Sciatic nerve (tissue), 2 donors: ENCODE measurements at places on chromosomes 3 and 15.

DNA sequence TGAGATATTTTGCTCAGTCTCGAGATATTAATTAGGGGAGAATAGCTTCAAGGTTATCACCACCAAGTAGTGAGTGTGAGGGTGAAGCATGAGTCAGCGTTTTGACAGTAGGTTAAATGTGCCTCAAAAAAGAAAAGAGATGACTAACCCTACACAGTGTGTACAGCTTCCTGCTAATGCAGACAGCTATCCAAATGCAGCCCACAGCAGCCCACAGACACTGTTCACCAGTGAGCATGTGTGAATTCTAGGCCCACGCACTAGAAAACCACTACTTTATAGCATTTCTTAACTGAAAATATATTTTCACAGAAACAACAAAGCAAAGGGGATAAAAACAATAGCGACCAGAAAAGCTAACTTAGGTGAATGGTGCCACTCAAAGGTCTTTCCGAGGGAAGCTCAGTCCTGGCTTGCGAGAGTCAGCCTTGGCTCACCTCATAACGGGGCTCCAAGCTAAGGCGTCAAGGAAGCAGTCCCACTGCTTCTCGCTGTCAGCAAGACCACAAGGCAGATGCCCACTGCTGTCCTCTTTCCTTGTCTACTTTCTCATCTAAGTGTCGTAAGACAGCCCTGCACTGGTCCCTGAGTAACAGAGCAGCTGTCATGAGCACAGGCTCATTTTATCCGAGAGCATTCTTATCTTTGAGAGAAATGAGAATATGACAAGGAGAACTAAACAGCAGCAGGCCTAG is 47.6 kb downstream of the TXNRD3 start:
- DNase-seq = no peak

- no peak for DNase-seq
Measured at GRCh38 chr3:66592927-66593625, 92.3 kb upstream of the LRIG1 start.

GRCh38 chr3:151391720-151392119 is 7.2 kb upstream of the P2RY12 start:
- no peak for DNase-seq

GRCh38 chr15:45631776-45632175 is 3.1 kb upstream of the SQOR start:
- no peak for DNase-seq

DNA sequence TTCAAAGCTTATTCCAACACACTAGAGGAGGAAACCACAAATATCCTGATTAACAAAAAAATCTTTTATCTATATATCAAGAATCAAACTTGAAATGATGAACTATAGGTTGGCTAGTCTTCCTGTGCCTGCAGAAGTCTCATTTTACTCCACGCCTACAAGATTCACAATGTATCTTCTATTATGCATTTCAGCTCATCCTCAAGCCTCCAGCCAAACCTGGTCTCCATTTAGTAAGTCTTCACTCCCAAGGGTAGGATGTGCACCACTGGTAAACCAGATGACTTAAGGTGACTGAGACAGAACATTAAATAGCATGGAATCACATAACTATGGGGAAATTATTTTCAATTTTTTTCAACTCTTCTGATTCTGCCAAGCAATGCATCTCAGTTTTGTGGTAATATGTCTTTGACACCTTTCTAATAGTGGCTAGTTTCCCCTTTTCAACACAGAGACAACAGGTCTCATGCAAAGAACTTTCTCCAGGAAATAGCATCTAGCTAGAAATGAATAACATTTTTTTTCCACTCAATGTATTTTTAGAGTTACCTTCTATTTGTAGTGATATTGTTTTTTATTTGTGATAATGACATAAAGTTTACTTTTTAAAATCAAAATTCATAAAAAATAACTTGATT is 166.9 kb downstream of the TNIK start:
- DNase-seq = no peak

- DNase-seq = no peak
Measured at GRCh38 chr3:77699125-77699691, 659.3 kb downstream of the ROBO2 start.

DNA sequence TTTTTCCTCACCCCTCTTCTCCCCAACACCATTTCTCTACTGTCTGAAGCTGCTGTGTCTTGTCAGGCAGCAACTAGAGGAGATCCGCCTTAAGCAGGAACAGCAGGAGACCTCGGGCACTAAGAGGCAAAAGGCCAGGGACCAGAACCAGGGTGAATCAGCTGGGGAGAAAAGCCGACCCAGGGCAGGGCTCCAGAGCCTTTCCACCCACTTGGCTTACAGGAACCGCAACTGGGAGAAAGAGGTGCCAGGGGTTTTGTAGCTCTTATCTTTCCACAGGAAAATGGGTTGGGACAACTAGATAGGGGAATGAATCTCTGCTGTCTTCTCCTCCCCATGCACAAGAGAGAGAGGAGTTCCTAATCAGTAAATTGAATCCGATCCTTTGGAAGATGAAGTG is 3.0 kb upstream of the NGRN start:
- DNase-seq = no peak

DNA sequence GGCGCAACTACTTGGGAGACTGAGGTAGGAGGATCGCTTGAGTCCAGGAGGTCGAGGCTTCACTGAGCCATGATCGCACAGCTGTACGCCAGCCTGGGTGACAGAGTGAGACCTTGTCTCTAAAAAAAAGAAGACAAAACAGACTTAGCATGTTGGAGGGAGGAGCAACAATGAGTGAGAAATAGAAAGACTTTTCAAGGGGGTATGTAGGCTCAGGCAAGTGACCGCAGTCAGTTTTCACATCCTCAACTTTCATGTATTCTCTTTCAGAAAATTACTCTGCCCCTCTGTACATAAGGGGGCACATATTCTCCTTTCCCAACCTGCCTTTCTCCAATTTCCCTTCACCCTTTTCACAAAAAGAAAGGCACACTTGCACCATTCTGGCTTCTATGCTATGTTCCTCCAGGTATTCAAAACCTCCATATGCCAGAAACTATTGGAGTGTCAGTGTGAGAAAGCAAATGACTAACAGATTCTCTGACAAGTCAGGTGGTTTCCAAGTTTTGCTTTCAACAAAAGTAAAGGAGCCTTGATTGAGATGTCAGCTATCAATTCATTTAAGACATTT is 7.6 kb downstream of the NSUN3 start:
- no peak for DNase-seq

DNA sequence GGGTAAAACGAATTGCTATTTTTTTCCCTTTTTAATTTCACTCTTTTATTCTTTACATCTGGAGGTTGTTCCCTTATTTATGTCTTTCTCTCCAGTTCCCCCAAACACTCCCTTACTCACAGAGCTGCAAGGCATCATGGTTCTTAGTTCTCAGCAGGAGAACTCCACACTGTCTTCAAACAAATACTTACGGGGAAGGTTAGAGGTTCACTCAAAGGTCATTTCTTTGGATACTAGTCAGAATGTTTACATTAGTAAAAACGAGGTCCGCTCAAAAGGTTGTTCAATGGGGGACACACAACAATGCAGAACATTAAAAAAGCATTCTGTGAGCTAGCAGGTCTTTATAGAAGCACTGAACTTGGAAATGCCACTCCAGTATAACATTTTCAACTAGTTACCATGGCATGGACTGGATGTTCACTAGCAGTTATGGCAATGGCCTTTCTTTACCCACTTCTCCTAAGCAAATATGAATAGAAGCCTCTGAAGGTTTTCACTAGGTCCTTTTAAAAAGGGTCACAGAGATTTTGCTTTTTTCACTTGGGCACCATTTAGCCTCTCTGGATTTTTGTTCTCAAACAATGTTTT is 201.7 kb downstream of the MEIS2 start:
- no peak for DNase-seq

GRCh38 chr15:25237291-25237978 is 201.4 kb downstream of the UBE3A start:
- DNase-seq = no peak

DNA sequence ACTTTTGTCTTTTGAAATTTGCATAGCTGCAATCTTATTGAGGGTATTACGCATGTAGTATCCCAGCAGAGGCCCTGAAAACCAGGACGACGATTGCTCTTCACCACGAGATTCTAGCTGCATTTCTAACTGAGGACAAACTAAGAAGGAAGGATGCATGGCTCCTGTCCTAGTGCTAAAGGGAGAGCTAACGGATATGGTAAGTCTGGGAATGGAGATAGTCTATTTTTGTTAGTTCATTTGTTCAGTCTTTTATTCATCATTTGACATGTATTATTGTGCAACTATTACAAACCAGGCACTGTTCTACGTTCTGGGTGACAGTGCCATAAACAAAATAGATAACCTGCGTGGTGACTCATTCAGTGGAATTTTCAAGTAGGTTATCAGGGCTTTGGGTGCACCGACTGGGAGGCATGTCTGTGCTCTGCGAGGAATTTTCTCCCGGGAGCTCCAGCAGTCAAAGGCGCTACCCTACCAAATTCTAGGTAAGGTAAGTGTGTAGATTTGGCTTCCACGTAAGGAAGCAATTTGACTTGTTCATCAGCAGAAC is 51.9 kb upstream of the ETV5 start:
- no peak for DNase-seq

DNA sequence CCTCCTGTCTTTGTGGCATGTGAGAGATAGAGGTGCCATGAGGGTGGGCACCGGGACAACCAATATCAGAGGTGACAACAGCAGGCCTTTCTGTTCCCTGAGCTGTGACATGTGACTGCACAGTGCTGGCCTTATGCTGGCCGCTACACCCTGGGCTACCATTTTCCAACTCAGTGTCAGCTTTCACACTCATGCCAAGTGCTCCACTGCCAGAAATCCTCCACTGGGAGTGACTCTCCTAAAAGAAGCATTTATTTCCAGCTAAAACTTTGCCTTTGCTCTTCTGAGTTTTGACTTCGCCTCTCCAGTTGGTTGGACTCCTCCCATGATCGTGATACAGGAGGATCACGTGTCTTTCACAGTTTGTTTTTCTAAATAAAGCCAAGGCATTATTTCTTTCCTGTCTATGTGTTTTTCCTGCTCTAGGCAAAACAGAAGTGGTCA is 31.4 kb downstream of the CA12 start:
- peak; percentile 77 for DNase-seq

DNA sequence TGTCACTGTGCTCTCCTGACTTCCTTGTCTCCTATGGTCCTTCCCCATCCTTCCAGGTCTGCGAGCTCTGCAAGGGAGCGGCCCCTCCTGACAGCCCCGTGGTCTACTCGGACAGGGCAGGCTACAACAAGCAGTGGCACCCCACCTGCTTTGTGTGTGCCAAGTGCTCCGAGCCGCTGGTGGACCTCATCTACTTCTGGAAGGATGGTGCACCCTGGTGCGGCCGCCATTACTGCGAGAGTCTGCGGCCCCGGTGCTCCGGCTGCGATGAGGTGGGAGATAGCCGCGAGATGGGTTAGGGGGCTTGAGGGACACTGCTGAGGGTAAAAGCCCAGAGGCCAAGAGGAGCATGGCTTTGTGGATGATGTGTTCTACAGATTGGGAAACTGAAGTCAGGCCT is 63.8 kb downstream of the LMCD1 start:
- no peak for DNase-seq

DNA sequence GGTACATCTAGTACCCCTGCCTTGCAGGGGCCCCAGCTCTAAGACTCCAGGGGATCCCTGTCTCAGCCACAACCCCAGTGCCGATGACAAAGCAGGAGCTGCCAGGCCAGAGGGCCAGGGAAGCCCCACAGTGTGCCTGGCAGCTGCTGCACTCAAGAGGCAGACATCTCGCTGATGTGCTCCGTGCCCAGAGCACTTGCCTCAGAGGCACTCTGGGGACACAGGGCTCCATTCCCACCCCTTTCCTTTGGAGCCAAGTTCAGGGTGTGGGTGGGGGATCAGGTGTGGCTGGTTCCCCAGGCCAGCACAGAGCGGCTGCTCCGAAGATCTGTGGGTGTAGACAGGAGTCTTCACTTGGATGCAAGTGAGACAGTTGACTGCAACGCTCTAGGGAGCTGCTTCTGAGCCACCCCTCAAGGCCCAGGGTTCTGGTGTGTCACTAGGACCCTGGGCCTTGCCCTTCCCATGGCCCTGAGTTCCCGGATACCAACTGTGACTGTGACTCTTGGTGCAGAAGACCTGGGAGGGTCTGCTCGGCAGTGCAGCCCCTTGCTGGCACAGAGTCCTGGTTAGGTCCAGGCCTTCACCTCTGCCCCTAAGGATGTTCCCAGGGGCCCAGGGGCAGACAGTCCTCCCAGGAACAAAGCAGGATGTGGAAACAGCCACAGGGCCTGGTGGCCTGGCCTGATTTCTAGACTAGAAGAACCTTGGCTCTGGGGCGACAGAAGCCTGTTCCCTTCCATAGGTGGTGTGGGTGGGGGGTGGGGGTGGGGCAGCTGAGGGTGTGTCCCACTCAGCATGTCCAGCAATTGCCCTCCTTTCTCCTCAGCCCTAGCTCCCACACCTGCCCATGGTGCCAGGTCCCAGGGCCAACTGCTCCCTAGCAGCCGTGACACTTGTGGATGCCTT is 2.5 kb downstream of the NT5DC2 start:
- peak; percentile 54 for DNase-seq

- no peak for DNase-seq
Measured at GRCh38 chr3:61526308-61526707, 35.1 kb upstream of the PTPRG start.

DNA sequence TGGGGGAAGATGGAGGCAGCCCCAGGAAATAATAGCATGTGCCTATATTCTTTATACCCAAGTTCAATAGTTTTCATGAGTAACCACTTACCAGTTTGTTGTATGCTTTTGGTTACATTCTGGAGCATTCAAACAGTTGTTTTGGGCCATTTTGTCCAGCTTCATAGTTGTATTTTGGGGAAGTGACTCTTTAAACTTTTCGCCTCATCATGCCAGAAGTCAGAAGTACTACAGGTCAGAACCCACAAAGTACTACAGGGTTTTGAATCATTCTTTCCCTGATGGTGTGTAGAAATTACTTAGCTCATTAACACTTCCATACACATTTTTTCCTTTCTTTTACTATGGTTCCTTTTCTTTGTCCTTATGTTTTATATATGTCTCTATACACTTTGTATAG is 210.6 kb downstream of the ARPP21 start:
- no peak for DNase-seq

- no peak for DNase-seq
Measured at GRCh38 chr3:140552898-140553297, 125.0 kb upstream of the TRIM42 start.

DNA sequence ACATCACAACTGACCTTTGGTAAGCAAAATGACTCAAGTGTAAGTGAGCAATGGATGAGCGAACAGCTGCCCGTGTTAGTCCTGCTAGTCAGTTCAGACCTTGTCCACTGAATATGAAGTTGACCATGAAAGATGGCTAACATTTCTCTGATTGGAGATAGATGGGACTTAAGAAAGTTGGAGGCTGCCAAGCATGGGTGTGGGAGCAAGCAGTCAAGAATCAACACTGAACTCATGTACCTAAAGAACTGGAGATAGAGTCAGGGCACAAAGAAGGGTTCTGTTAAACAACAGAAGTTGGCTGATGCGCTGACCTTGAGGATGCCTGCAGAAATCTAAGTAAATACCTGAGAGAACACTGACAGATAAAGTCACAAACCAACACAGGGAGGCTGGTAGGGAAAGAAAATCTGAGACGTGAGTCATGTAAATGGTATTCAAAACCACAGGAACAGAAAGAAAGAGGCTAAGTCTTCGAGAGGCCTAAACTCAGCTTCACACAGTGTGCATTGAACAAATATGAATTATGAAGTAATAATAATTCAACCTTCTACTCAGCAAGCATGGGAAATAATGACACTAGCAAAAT is 30.7 kb upstream of the ANPEP start:
- DNase-seq = no peak

GRCh38 chr3:51549311-51549710 is 10.8 kb downstream of the RAD54L2 start:
- DNase-seq = no peak

GRCh38 chr15:77002954-77003912 is 8.3 kb downstream of the PSTPIP1 start:
- no peak for DNase-seq

- DNase-seq = peak; percentile 75
Measured at GRCh38 chr3:182364723-182365650, 428.3 kb upstream of the ATP11B start.

GRCh38 chr3:14253022-14253706 is 74.5 kb downstream of the LSM3 start:
- no peak for DNase-seq
